H54 (cell line): ENCODE measurements at places on chromosomes 11 and 22.

- no peak for DNase-seq
Measured at GRCh38 chr22:41830174-41830573, 2.7 kb upstream of the SREBF2 start.

DNA sequence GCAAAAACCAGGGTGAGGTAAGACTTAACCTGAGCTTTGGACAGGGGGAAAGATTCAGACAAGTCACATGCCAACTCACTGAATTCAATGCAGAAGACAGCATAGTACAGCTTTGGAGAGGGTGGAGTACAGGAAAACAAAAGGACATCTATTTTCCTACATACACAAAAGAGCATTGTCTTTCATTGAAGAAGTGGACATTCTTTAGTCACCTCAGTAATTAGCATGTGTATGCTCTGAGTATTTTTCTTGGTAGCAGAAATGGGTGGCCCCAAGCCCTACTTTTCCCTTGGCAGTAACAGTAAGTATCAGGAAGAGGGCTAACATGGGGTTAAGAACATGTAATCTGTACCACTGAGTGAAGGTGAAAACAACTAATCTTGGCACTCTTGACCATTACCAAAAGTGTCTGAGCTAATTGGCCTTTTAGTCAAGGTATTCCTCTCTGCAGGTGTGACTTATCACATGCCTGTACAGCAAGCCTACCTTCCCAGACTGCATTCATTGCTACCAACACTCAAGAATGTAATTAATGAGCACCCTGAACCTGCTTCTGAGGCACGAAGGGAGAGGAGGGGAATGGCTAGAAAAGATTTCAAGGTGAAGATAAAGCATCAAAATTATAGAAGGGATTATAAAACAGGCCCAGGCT lies 33.9 kb downstream of the SYTL2 start:
- DNase-seq, result no peak

- DNase-seq, result no peak
Measured at GRCh38 chr11:57604296-57605027, 7.0 kb downstream of the SERPING1 start.

DNA sequence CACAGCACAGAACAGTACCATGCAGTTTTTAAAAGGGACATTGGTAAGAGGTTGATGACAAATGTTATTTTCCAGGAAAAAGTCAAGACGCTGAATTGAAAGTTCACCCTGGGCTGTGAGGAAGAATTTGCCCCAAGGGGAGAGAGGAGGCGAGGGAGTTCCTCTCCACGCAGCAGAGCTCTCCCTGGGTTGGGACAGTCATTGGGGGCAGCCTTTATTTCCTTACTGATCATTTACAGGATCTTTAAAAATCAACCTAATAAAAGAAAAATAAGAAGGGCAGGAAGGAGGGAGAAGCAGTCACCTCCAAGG lies 49.9 kb upstream of the WNT7B start:
- DNase-seq, result no peak

- no peak for DNase-seq
Measured at GRCh38 chr11:82733444-82734119, at the start of gene FAM181B. TSS of gene FAM181B (minus strand) at chr11:82733864. CDS start at chr11:82733729, 135 bp downstream.

DNA sequence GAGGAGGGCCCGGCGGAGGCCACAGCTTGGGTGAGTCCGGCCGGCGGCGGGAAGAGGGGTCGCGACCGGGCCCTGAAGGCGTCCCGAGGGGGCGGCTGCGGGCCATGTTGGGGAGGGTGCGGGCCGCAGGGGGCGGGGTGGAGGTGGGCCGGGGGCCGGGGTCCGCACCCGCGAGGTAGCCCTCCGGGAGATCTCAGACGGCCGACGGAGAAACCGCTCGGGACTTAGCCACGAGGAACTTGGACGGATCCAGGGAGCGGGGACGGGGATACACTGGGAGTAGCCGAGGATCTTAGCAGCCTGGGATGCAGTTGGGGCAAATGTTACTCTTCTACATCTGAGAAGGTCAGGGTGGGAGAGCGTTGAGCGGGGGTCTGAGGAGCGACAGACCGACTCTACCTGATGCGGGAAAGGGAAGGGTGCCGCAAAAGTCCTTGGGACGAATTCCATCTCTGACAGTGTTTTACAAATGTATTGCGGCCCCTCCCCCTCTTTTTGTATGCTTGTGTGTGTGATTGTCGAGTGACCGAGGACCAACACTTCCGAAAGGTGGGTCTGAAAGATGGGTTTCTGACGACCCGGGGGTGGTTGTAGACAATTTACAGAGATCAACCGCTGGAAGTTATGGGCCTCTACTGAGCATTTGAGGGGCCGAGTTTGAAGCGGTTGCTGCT lies 658 bp downstream of the STIP1 start:
- DNase-seq, result no peak

DNA sequence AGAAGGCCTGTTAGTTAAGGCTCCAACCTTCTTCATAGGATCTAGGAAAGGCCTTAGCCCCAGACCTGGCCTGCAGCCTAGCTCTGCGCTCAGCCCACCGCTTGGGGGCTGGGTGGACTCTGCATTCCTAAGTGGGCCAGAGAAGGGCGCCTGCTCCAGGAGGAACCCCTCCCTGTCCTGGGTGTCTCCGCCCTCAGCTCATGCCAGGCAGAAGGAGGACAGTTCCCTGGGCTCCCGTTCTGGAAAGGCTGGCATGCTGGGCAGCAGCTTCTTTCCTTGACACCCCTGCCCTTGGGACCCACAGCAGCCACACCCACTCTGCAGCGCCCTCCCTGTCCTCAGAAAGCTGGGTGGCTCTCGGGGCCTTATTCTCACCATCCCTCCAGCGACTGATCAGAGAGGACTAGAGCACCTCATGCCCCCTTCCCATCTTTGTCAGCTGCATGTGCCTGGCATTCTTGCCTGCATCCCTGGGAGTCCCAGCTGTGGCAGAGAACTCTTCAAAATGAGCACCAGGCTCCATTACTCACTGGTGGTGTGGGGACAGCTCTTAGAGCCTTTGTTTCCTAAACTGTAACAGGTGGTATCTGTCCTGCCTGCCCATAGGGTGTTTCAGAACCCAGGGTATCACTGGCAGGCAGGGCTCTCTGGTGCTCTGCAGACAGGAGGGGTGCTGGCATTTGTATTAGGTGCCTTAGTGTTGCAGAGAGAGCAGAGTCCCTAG lies 20.3 kb upstream of the MYRF start:
- no peak for DNase-seq

GRCh38 chr22:49148895-49149418 lies 678.7 kb downstream of the BRD1 start:
- no peak for DNase-seq

DNA sequence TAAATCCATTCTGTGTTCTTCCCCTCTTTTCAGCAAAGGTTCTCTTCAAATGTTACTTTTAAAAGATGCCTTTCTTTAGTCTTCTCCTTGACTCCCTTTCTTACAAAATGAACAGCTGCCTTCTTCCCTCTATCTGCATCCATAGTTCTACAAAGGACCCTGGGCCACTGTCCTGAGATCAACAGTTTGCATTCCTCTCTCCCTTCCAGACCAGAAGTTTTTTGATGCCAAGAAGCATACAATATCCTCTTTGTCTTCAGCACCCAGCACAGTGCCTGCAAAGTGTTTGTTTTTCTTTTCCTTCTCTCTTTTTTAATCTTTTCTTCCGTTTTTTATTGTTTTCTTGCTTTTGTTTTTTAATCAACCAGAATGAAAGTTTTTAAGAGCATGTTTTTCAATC lies 183.5 kb upstream of the SNX19 start:
- DNase-seq, result no peak

DNA sequence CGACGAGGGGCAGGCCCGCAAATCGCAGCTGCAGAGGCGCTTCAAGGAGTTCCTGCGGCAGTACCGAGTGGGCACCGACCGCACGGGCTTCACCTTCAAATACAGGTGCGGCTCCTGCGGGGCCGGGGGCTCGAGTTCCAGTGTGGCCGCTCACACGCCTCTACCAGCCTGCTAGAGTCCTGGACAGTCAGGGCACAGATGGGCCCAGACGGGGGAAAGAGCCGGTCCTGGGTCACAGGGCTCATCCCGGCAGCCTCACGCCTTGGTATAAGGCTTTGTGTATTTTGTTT lies 506 bp downstream of the MCM5 start:
- DNase-seq, result no peak

DNA sequence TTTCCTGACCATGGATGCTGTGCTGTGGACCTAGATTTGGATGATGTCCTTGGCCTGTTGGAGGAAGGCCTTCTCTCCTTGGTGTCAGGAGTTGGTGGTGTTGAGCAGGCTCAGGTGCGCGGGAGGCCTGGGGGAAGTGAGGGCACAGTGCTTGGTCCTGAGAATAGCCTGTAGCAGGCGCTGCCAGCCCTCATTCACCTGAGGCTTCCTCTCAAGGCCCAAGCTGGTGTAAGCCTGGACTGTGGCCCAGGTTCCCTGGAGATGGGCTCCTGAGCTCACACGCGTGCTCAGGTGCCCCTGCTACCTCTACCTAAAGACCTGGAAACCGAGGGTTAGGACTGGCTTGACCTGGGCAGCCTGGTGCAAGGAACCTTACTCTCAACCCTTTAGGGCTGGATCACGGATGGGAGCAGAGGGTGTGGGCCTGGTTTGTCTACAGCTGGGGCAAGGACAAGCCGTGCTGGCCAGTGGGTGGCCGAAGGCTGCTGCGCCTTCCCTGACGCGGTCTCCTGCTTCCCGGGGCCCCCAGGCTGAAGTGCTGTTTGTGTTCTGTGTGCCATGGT lies 7.8 kb upstream of the GRAMD4 start:
- no peak for DNase-seq

DNA sequence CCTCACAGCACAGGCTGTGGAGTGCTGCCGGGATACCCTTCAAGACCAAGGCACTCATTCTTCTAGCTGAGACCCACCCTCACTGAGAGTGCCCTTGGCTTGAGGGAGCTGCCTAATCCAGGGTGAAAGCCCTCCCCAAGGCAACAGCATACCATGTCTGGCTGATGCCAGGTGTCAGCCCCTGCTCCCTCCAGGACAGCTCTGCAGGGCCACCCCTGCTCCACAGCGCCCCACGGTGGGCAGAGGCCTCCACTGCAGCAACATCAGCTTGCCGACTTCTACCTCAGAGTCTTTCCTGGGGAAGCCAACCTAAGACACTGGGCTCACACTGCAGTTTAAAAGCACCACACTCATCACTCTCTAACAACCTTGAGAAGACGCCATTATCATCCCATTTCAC lies 29.0 kb downstream of the TTLL1 start:
- DNase-seq, result peak; percentile 36

- DNase-seq, result no peak
Measured at GRCh38 chr22:37098976-37099591, 10.4 kb downstream of the TMPRSS6 start.

DNA sequence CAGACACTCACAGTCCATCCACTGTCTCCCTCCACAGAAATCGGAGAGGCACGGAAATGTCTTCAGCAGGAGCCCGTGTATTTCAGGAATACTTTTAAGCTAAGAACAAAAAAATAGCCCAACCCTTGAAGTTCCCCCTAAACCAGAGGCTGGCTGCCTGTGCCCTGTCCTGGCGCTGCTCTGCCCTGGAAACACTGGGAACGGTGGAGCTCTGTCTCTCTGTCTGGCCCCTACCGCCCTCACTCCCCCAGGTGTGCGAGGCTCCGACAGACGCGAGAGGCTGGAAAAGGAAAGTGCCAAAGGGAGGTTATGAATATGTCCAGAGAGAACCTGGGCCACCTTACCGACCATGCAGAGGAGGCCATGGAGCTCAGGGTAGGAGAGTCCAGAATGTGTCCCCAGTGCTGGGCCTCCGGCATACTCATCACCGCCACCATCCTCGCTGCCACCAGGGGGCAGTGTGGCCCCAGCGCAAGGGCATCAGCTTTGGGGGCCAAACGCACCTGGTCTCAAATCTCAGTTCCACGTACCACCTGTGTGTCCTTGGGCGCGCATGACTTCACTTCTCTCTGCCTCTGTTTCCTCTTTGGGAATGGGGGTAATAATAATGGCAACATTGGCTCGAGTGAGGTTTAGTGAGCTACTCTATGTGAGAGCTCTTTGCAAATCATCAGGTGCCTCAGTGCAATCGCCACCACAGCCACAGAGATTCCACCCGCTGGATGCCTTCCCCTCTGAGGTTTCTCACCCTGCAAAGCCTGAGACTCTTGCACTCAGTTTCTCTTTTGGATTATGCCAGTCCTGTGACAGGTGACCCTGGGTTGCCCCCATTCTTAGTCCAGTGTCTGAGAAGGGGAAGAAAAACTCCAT lies 10.4 kb upstream of the SLCO2B1 start:
- DNase-seq, result peak; percentile 61

GRCh38 chr11:73379189-73379880 lies 3.1 kb downstream of the RELT start:
- DNase-seq, result no peak

DNA sequence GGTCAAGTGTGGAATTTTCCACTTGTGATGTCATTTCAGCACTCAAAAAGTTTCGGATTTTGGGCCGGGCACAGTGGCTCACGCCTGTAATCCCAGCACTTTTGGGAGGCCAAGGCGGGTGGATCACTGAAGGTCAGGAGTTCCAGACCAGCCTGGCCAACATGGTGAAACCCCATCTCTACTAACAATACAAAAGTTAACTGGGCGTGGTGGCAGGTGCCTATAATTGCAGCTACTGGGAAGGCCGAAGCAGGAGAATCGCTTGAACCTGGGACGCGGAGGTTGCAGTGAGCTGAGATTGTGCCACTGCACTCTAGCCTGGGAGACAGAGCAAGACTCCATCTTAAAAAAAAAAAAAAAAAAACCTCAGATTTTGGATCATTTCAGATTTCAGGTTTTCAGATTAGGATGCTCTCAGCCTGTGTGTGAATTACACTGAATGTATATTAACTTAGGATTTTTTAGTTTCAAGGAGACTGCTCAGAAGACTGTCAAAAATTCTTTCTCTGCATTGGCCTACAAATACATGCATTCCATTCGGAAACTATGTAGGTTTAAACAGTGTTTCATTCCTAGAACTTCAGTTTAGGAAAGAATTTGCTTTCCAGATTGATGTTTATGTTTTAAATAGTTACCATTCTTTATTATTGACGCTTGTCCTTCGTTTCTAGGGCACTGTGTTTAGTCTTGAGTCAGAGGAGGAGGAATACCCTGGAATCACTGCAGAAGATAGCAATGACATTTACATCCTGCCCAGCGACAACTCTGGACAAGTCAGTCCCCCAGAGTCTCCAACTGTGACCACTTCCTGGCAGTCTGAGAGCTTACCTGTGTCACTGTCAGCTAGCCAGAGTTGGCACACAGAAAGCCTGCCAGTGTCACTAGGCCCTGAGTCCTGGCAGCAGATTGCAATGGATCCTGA lies 48.0 kb downstream of the BID start:
- DNase-seq, result no peak

GRCh38 chr11:59857439-59858434 lies 8.6 kb downstream of the TCN1 start:
- no peak for DNase-seq

DNA sequence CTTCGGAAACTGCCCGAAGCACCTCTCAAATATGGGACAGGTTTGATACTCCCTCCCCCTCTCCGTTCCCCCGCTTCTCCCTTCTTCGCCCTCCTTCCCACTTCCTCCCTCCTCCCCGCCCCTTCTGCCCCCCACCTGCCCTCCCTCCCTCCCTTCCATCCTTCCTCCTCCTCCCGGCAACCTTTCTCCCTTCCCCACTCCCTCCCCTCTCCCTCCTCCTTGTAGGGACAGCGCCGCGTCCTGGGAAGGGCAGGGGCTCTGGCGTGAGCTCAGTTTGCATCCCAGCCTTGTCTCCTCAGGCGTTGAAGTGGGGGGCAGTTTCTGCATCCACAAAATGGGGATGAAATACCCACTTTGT lies 6.1 kb upstream of the NFAM1 start:
- DNase-seq, result no peak

GRCh38 chr11:100753172-100753543 lies 66.1 kb downstream of the ARHGAP42 start:
- no peak for DNase-seq
